ENCODE measurements at places on chromosomes 2 and 18. TPM values are rescaled to one million over a fixed set of nuclear protein-coding genes. Genes with fewer than 3 reads are reported as not detected.
A peak's percentile ranks its signal among the peaks of the same experiment; 100 is the strongest.

DNA sequence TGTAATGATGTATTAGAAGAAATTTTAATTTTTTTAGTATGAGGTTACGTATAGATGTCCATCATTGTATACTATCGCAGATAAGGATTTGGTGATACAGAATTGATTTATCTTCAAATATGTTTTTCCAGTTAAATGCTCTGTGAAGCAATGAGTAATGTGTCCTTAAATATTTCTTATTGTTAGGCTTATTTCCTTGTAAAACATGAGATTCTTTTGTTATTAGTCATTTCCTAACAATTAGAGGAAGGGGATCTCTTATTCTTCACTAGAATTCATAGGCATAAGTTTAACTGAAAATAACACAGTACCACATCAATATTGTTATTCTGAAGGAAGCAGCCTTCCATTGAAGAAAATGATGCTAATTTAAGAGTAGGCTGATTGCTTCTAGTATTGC, 15.5 kb upstream of the OTX1 start:
- DNase-seq = no peak

- peak; percentile 75 for DNase-seq
Measured at GRCh38 chr2:137947728-137948336, 16.4 kb upstream of the HNMT start.

DNA sequence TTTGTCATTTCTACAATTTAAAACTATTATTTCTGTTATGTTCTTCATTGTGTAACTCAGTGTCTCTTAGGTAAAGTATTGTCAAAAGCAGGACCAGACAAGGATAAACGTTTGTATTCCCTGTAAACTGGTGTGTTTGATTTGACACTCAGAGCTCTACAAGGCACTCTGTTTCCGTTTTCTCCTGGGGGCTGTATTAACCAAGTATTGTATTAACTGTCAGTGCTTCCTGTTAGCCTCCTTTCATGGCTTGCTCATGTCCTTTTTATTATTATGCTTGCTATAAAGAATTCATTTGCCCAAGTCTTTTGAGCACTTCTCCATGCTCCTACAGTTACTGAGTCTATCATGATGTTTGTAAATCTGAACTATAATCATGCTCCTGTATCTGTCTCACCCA, 323.7 kb downstream of the LPIN1 start:
- DNase-seq = no peak

GRCh38 chr2:196380575-196380974, 209.2 kb upstream of the STK17B start:
- DNase-seq = no peak

COPS9 gene
- 91.7 TPM for total RNA-seq
